ENCODE measurements at places on chromosomes 5 and 9.
A peak's percentile ranks its signal among the peaks of the same experiment; 100 is the strongest.

- DNase-seq = no peak
- H3K36me3 ChIP-seq = no peaks in the 10 kb centered on the region
- peaks cover 33% of the 10 kb centered on the region for H3K27me3 ChIP-seq
- H3K4me3 ChIP-seq = no peak overlapping the region
These were observed 2.0 kb downstream of the MYO10 start for GRCh38 chr5:16934123-16934522.

GRCh38 chr9:34686732-34687131, 4.3 kb downstream of the CCL19 start:
- no peaks in the 10 kb centered on the region for H3K36me3 ChIP-seq
- no peak for DNase-seq
- H3K27ac ChIP-seq = no peak overlapping the region
- H3K4me3 ChIP-seq = no peak overlapping the region
- H3K4me1 ChIP-seq = no peaks in the 10 kb centered on the region

GRCh38 chr5:16799796-16800195, 136.3 kb downstream of the MYO10 start:
- no peak for DNase-seq
- no peaks in the 10 kb centered on the region for H3K36me3 ChIP-seq
- H3K27me3 ChIP-seq = no peaks in the 10 kb centered on the region
- H3K4me1 ChIP-seq = no peaks in the 10 kb centered on the region
- H3K27ac ChIP-seq = no peak overlapping the region

DNA sequence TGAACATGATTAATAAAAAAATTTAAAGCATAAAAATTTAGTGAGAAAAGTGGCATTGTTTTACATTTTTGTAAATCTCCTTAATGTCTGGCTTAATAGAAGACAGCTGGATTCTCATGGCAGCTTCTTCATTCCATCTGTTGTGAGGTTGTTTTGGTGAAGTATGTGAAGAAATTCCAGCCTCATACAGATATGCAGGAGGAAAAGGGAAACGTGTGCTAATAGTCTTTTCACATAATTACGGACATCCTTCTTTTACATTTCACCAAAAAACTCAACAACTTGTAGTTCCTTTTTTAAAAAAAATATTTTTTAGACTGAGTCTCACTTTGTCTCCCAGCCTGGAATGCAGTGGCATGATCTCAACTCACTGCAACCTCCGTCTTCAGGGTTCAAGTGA, 46.9 kb downstream of the HACD4 start:
- H3K4me1 ChIP-seq = peaks cover 6% of the 10 kb centered on the region
- DNase-seq = no peak
- H3K27me3 ChIP-seq = no peaks in the 10 kb centered on the region

- no peaks in the 10 kb centered on the region for H3K4me1 ChIP-seq
- H3K27me3 ChIP-seq = no peaks in the 10 kb centered on the region
- DNase-seq = no peak
- no peak overlapping the region for H3K4me3 ChIP-seq
- H3K27ac ChIP-seq = no peak overlapping the region
These were observed 46.8 kb downstream of the MTMR12 start for GRCh38 chr5:32265902-32266301.

GRCh38 chr5:116090302-116090701, 5.5 kb downstream of the COMMD10 start:
- no peak for DNase-seq
- no peaks in the 10 kb centered on the region for H3K27me3 ChIP-seq
- H3K36me3 ChIP-seq = peaks cover 33% of the 10 kb centered on the region
- H3K4me1 ChIP-seq = no peaks in the 10 kb centered on the region
- no peak overlapping the region for H3K27ac ChIP-seq
- H3K4me3 ChIP-seq = no peak overlapping the region

DNA sequence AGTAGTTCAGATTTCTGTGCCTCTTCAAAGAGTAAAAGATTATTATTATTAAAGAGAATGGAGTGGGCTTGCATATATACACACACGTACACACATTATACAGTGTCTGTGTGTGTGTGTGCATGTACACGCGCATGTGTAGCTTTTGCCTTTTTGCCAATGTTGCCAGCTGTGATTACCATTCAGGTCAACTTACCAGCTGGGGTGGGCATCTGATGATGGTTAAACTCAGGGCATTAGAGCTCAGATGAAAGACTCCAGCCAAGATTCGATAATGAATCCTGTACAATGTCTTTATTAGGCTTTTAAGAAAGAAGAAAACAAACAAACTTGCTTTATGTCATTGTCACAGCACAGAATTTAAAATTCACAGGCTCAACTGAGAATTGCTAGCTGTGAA, 296.5 kb upstream of the DMAC1 start:
- no peaks in the 10 kb centered on the region for H3K36me3 ChIP-seq
- no peak overlapping the region for H3K27ac ChIP-seq
- H3K4me3 ChIP-seq = no peak overlapping the region
- H3K4me1 ChIP-seq = no peaks in the 10 kb centered on the region
- no peaks in the 10 kb centered on the region for H3K27me3 ChIP-seq

GRCh38 chr5:143405063-143405848, 1.8 kb upstream of the NR3C1 start:
- H3K4me1 ChIP-seq = peaks cover 16% of the 10 kb centered on the region
- H3K27ac ChIP-seq = peak overlapping the region; percentile 98
- H3K4me3 ChIP-seq = peak overlapping the region; percentile 68
- peaks cover 4% of the 10 kb centered on the region for H3K36me3 ChIP-seq

DNA sequence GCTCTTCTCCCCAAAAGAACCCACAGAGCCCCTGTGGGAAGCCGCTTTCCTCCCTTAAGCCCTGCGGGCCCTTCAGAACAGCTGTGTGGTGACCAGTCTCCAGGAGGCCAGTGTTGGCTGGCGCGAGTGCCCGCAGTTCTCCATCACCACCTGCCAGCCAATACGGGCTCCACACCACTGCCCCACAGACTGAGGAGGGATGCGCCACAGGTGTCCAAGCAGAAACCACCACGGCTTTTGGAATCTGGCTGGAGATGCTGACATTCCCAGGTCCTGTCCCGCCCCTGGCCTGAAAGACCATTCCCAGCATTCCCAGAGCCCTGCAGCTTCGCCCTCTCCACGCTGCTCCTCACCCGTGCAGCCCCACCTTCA, 12.8 kb downstream of the CCNI2 start:
- H3K4me3 ChIP-seq = no peak overlapping the region
- no peaks in the 10 kb centered on the region for H3K27me3 ChIP-seq
- H3K4me1 ChIP-seq = peaks cover 2% of the 10 kb centered on the region
- no peak for DNase-seq
- H3K36me3 ChIP-seq = peaks cover 12% of the 10 kb centered on the region

DNA sequence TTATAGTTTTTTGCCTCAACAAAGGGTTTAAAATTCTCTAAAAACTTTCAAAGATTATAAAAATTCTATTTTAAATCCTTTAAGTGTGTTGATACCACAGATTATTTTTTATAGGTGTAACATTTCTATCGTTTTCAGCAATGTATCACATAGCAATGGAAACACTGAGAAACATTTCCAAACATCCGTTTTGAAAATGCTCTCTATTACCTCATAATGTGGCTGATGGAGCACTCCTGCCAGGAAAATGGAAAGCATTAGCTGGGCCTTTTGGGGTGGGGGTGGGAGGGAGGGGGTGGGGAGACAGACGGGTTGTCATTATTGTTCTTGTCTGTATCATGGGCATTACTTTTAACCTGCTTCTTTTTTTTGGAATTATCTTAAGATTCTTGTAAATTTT, 516.5 kb downstream of the ACTL7B start:
- H3K4me1 ChIP-seq = no peaks in the 10 kb centered on the region
- H3K36me3 ChIP-seq = no peaks in the 10 kb centered on the region
- H3K27ac ChIP-seq = no peak overlapping the region
- no peak overlapping the region for H3K4me3 ChIP-seq

GRCh38 chr9:2655411-2655901, 33.9 kb downstream of the VLDLR start:
- H3K36me3 ChIP-seq = no peaks in the 10 kb centered on the region
- H3K27me3 ChIP-seq = no peaks in the 10 kb centered on the region
- no peak overlapping the region for H3K4me3 ChIP-seq
- no peaks in the 10 kb centered on the region for H3K4me1 ChIP-seq
- DNase-seq = peak; percentile 8

DNA sequence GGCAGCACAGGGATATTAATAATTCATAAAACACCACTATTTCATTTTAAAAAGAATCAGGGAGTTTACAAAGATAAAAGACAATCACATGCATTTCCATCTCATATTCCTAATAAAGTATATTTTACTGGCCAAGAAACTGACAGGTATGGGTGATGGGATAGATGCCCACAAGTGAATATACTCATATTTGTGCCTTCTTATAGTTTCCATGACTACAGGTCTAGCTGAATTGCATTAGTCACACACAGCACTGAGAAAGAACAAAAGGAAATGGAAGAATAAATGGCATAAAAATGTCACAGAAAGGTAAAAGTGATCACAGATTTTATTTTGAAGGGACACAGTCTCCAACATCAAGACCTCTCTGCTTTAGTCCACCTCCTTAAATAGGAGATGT, 193.5 kb downstream of the PLK2 start:
- H3K36me3 ChIP-seq = no peaks in the 10 kb centered on the region
- H3K27me3 ChIP-seq = no peaks in the 10 kb centered on the region

DNA sequence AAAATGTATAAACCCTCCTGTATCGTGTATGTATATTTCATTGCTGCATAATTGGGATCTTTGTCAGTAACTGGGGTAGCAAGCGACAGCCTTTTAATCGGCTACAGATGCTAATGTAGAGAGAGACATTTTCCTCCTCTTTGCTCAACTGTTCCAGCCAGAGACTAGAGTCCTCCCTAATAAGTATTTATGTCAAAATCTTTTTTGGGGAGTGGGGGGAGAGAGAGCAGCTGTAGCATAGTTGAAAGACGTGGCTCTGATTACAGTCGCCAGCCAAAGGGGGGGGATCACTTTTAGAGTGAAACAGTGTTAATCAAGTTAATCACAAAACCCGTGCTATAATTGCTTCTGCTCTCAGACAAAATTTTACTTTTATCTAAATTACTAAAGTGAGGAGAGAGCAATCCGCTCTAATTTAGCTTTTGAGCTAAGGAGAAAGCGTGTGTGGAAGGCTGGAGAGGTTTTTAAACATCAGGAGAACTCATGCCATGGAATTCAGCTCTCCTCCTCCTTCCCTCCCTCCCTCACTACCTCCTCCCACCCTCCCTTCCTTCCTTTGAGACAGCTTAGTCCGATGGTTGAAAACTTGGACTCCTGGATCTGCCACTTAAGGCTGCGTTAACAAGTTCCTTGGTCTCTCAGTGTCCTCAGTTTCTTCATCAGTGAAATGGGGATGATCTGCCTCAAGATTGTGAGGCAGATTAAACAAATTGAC, 87.3 kb upstream of the ZNF618 start:
- no peak for DNase-seq
- H3K27me3 ChIP-seq = no peaks in the 10 kb centered on the region
- H3K27ac ChIP-seq = no peak overlapping the region
- H3K4me1 ChIP-seq = no peaks in the 10 kb centered on the region
- H3K36me3 ChIP-seq = no peaks in the 10 kb centered on the region

GRCh38 chr9:122201641-122202040, 27.1 kb downstream of the LHX6 start:
- no peak overlapping the region for H3K4me3 ChIP-seq
- H3K4me1 ChIP-seq = no peaks in the 10 kb centered on the region
- H3K27ac ChIP-seq = no peak overlapping the region
- DNase-seq = no peak
- H3K27me3 ChIP-seq = peaks cover 9% of the 10 kb centered on the region
- no peaks in the 10 kb centered on the region for H3K36me3 ChIP-seq

- no peaks in the 10 kb centered on the region for H3K27me3 ChIP-seq
- no peak overlapping the region for H3K4me3 ChIP-seq
- no peak overlapping the region for H3K27ac ChIP-seq
- no peak for DNase-seq
- no peaks in the 10 kb centered on the region for H3K4me1 ChIP-seq
- no peaks in the 10 kb centered on the region for H3K36me3 ChIP-seq
These were observed 63.1 kb upstream of the EPB41L4B start for GRCh38 chr9:109383947-109384346.

GRCh38 chr9:4828761-4829160, 36.0 kb downstream of the RCL1 start:
- peaks cover 14% of the 10 kb centered on the region for H3K36me3 ChIP-seq
- no peaks in the 10 kb centered on the region for H3K4me1 ChIP-seq
- H3K27me3 ChIP-seq = no peaks in the 10 kb centered on the region
- no peak overlapping the region for H3K27ac ChIP-seq
- DNase-seq = no peak

- H3K4me1 ChIP-seq = no peaks in the 10 kb centered on the region
- no peaks in the 10 kb centered on the region for H3K36me3 ChIP-seq
- no peak overlapping the region for H3K27ac ChIP-seq
- DNase-seq = no peak
- no peak overlapping the region for H3K4me3 ChIP-seq
These were observed 412.7 kb downstream of the CDH10 start for GRCh38 chr5:24232041-24232440.

- no peak for DNase-seq
- H3K4me3 ChIP-seq = no peak overlapping the region
- H3K27ac ChIP-seq = no peak overlapping the region
- no peaks in the 10 kb centered on the region for H3K27me3 ChIP-seq
- H3K36me3 ChIP-seq = no peaks in the 10 kb centered on the region
- H3K4me1 ChIP-seq = no peaks in the 10 kb centered on the region
These were observed 96.4 kb upstream of the ELL2 start for GRCh38 chr5:96058084-96058483.

- no peaks in the 10 kb centered on the region for H3K36me3 ChIP-seq
- H3K4me1 ChIP-seq = no peaks in the 10 kb centered on the region
- H3K27ac ChIP-seq = no peak overlapping the region
These were observed 117.5 kb upstream of the ZNF462 start for GRCh38 chr9:106745457-106745856.

GRCh38 chr5:15383469-15383868, 116.5 kb upstream of the FBXL7 start:
- H3K27me3 ChIP-seq = no peaks in the 10 kb centered on the region
- H3K27ac ChIP-seq = no peak overlapping the region
- H3K4me1 ChIP-seq = no peaks in the 10 kb centered on the region
- DNase-seq = no peak
- H3K4me3 ChIP-seq = no peak overlapping the region

- H3K4me1 ChIP-seq = no peaks in the 10 kb centered on the region
- no peak overlapping the region for H3K4me3 ChIP-seq
- H3K36me3 ChIP-seq = no peaks in the 10 kb centered on the region
- no peaks in the 10 kb centered on the region for H3K27me3 ChIP-seq
These were observed 669.0 kb downstream of the LRRC70 start for GRCh38 chr5:63247651-63248050.

GRCh38 chr9:86690034-86690433, 257.3 kb downstream of the GAS1 start:
- no peak for DNase-seq
- H3K4me1 ChIP-seq = no peaks in the 10 kb centered on the region
- H3K36me3 ChIP-seq = no peaks in the 10 kb centered on the region
- no peak overlapping the region for H3K4me3 ChIP-seq

GRCh38 chr9:73780916-73781315, 629.3 kb downstream of the ANXA1 start:
- no peaks in the 10 kb centered on the region for H3K36me3 ChIP-seq
- H3K4me1 ChIP-seq = no peaks in the 10 kb centered on the region
- no peak overlapping the region for H3K4me3 ChIP-seq
- no peak for DNase-seq

- no peaks in the 10 kb centered on the region for H3K27me3 ChIP-seq
- no peaks in the 10 kb centered on the region for H3K36me3 ChIP-seq
- DNase-seq = no peak
- no peak overlapping the region for H3K27ac ChIP-seq
- no peak overlapping the region for H3K4me3 ChIP-seq
- H3K4me1 ChIP-seq = no peaks in the 10 kb centered on the region
These were observed 376.0 kb downstream of the CYLC2 start for GRCh38 chr9:103371152-103371551.

All from thymus (tissue), 14 donors.